ENCODE measurements at places on chromosomes 5 and 9. TPM values are rescaled to one million over a fixed set of nuclear protein-coding genes. Genes with fewer than 3 reads are reported as not detected.

- no peak overlapping the region for H3K27ac ChIP-seq
- H3K4me3 ChIP-seq = no peak overlapping the region
- peaks cover 4% of the 10 kb centered on the region for H3K4me1 ChIP-seq
- no peaks in the 10 kb centered on the region for H3K36me3 ChIP-seq
- H3K27me3 ChIP-seq = no peaks in the 10 kb centered on the region
- DNase-seq = no peak
Observed at GRCh38 chr5:73631500-73631899, 5.5 kb downstream of the ARHGEF28 start.

GRCh38 chr9:68560071-68560844 lies 19.6 kb upstream of the TMEM252 start:
- peaks cover 12% of the 10 kb centered on the region for H3K4me1 ChIP-seq
- no peaks in the 10 kb centered on the region for H3K36me3 ChIP-seq
- DNase-seq = peak; percentile 83
- no peaks in the 10 kb centered on the region for H3K27me3 ChIP-seq

DNA sequence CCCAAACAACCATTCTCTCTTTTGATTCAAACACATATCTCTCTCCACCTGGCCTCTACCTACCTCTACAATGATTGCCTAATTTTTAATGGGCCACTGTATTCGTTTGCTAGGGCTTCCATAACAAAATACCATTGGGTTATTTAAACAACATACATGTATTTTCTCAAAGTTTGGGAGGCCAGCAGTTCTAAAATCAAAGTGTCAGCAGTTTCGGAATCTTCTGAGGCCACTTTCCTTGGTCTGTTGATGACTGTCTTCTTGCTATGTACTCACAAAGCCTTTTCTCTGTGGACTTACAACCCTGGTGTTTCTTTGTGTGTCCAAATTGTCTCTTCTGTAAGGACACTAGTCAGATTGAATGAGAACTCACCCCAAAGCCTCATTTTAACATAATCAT lies 214.7 kb downstream of the BRINP1 start:
- H3K4me3 ChIP-seq = no peak overlapping the region
- no peaks in the 10 kb centered on the region for H3K27me3 ChIP-seq
- no peaks in the 10 kb centered on the region for H3K36me3 ChIP-seq
- no peak overlapping the region for H3K27ac ChIP-seq
- no peaks in the 10 kb centered on the region for H3K4me1 ChIP-seq

DNA sequence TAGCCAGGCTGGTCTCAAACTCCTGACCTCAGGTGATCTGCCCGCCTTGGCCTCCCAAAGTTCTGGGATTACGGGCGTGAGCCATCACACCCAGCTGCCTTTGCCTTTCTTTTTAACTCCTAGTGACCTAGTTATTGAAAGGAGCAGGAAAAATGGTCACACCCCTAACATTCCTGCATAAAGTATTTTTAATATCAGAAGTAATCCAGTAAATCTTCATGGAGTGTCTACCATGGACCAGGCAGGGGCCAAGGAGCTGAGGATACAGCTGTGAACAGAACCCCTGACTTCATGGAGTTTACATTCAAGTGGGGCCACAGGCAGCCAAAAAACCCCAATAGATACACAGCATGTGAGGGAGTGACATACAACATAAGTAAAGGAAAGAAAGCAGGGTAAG lies 18.3 kb upstream of the F2RL1 start:
- H3K4me1 ChIP-seq = no peaks in the 10 kb centered on the region
- DNase-seq = no peak
- H3K27ac ChIP-seq = no peak overlapping the region
- no peaks in the 10 kb centered on the region for H3K27me3 ChIP-seq
- no peaks in the 10 kb centered on the region for H3K36me3 ChIP-seq

DNA sequence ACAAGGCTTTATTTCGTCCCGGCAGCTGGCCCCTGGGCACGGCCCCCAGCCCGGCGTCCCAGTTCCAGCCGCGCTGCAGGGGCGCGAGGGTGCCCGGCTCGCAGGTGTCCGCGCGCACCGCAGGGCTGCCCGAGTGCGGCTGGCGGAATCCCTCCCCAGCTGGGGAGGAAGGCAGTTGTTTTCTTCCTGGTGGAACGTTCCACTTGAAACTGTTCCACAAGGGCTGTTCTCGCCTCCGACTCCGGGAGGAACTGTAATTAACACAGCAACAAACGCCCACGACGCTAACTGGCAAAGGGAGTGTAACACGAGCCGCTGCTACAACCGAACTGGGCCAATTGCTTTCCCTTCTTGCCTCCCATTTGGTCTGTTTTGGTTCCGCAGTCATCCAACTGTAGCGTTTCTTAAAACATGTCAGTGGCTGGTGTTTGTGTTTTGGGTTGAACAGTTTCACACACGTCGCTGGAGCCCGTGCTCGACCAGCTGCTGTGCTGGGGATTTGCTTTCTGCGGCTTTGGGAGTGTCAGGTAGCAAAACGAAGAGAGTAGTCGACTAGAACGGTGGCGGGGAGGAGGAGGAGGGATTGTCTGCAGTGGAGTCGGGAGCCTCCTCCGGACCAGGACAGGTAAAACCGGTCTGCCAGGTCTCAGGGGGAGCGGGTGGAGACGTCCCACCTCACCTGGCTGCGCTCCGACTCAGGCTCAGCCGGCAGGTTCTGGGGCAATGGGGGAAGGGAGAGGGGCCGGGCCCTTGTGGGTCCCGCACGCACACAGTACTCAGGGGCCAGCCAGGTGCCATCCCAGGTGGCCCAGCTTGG lies 131.6 kb upstream of the NIPBL start:
- H3K36me3 ChIP-seq = no peaks in the 10 kb centered on the region
- H3K4me1 ChIP-seq = peaks cover 16% of the 10 kb centered on the region
- peak; percentile 66 for DNase-seq
- H3K27me3 ChIP-seq = no peaks in the 10 kb centered on the region
- peak overlapping the region; percentile 59 for H3K27ac ChIP-seq
- H3K4me3 ChIP-seq = peak overlapping the region; percentile 59

Gene FOXD4L3
- not detected for total RNA-seq

Measured in sigmoid colon (tissue), 7 donors.